ENCODE measurements at places on chromosomes 12 and 14.

DNA sequence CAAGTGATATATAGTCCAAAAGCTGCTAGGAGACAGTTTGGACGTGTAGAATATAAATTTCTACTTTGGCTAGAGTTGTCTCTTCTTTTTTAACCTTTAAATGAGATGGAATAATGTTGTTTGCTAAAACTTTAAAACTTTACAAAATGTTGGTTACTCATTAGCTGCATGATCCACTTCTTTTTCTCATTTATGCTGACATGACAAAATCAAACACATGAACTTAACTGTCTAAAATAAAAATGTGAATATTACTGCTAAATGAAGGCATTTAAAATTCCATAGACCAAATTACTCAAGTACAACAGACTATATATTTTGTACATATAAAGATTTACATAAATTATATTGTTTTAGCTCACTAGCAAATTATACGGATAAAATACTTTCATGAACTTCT lies 135.9 kb upstream of the ABCD2 start:
- DNase-seq: no peak

DNA sequence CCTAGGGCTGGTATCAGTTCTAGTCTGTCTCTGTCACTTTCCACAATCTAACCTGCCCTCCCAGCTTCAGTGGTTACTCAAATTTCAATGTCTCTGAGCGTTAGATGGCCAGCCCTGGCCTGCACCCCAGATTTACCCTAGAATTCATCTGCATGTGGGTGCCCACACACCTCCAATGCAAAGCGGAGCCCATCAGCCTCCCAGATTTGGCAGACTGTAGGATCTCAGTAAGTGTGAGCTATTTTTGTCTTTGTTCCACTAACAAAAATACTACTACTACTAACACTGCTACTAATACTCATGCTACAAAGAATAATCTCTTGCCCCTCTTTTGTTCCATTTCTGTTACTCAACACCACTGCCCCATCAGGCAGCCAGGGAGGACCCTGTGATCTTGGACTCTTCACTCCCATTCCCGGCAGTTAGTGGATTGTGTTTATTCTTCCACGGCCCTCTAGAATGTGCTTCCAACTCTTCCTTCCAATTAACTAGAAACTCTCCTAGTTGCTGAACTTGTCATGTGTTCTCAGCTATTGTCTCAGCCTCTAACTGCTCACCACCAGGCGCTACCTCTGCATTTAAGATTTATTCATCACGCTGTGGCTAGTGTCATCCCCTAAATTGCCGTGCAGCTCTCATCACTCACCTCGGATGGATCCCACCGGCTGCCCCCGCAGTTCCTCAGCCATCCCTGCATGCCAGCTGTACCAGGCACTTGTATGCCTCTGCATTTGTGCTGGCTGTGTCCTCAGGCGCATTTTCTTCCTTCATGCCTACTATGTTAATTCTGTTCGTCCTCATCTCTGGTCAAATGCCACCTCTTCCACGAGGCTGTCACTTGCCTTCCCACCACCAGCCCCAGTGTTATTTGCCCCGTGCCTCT lies 150.6 kb upstream of the HIF1A start:
- DNase-seq: no peak

- DNase-seq: no peak
These were observed 53.8 kb downstream of the SETD3 start for GRCh38 chr14:99426813-99427346.

DNA sequence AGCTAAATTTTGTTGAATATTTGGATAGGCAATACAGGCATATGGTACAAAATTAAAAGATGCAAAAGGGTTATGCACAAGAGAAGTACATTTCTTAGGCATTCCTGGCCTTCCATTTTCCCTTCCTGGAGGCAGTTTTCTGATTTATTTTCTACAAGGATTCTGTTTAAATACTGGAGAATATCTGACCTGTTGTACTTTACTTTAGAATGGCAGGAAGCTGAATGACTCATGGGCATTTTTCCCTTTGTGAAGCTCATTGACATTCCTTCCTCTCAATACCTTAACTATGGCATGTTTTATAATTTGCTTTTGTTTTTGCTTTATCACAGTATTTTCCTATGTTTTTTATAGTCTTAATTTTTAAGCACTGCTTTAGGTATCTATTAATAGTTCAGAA lies 62.7 kb downstream of the RCOR1 start:
- no peak for DNase-seq

- DNase-seq: no peak
These were observed 28.0 kb downstream of the PTPRB start for GRCh38 chr12:70609203-70609602.

GRCh38 chr14:81371802-81372201 lies 28.3 kb downstream of the STON2 start:
- no peak for DNase-seq
